SJSA1 (cell line): ENCODE measurements at places on chromosomes 11 and 22. TPM values are rescaled to one million over a fixed set of nuclear protein-coding genes. Genes with fewer than 3 reads are reported as not detected.

GRCh38 chr11:124793466-124794278, 6.5 kb downstream of the MSANTD2 start:
- H3K4me1 ChIP-seq, result peaks cover 4% of the 10 kb centered on the region
- no peak overlapping the region for H3K4me3 ChIP-seq
- H3K27me3 ChIP-seq, result no peaks in the 10 kb centered on the region
- peak; percentile 12 for DNase-seq
- H3K27ac ChIP-seq, result no peak overlapping the region

GRCh38 chr11:111719379-111719778, 46.8 kb downstream of the PPP2R1B start:
- no peaks in the 10 kb centered on the region for H3K27me3 ChIP-seq
- H3K36me3 ChIP-seq, result peaks cover 35% of the 10 kb centered on the region
- H3K27ac ChIP-seq, result no peak overlapping the region
- no peak overlapping the region for H3K4me3 ChIP-seq
- peaks cover 21% of the 10 kb centered on the region for H3K4me1 ChIP-seq

GRCh38 chr11:86537541-86538222, 134.7 kb downstream of the ME3 start:
- no peaks in the 10 kb centered on the region for H3K36me3 ChIP-seq
- H3K27me3 ChIP-seq, result no peaks in the 10 kb centered on the region
- no peak for DNase-seq
- no peak overlapping the region for H3K4me3 ChIP-seq

DNA sequence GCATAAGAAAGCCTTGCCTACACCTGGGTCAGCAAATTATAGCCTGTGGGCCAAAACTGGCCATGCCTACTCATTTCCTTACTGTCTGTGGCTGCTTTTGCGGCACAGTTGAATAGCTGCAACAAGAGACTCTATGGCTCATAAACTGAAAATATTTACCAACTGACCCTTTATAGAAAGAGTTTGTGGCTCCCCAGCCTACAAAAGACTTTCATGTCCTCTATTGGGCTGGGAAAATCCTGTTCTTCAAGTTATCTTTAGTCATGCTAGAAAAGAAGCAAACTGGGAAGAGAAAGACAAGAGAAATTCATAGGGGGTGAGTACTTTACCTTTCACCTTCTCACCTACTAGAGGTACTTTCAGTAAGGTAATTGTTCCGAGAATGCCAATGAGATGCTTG, 175.1 kb downstream of the SWAP70 start:
- no peaks in the 10 kb centered on the region for H3K27me3 ChIP-seq
- no peak for DNase-seq
- H3K27ac ChIP-seq, result no peak overlapping the region
- H3K4me1 ChIP-seq, result peaks cover 4% of the 10 kb centered on the region; the same call in 1 of the 2 replicates

DNA sequence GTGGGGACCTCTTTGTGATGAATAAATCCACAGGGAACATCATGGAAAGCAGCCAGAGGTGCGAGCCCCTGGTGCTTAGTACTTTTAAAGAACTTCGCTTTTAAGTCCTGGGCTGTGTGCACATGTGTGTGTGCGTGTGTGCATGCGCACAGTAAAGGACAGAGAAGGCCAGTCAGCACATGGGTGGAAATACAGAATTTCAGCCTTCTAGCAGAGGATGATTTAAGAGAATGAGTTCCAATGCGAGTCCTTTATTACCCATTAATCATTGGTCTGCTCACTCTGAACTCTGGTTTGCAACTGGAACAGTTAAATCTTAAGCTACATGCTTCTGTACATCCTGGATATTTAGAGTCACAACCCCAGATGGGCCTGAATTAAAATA, 18.9 kb downstream of the TEAD1 start:
- peak overlapping the region; percentile 72 for H3K27ac ChIP-seq
- peaks cover 61% of the 10 kb centered on the region for H3K4me1 ChIP-seq
- peaks cover 14% of the 10 kb centered on the region for H3K36me3 ChIP-seq
- H3K27me3 ChIP-seq, result no peaks in the 10 kb centered on the region

DNA sequence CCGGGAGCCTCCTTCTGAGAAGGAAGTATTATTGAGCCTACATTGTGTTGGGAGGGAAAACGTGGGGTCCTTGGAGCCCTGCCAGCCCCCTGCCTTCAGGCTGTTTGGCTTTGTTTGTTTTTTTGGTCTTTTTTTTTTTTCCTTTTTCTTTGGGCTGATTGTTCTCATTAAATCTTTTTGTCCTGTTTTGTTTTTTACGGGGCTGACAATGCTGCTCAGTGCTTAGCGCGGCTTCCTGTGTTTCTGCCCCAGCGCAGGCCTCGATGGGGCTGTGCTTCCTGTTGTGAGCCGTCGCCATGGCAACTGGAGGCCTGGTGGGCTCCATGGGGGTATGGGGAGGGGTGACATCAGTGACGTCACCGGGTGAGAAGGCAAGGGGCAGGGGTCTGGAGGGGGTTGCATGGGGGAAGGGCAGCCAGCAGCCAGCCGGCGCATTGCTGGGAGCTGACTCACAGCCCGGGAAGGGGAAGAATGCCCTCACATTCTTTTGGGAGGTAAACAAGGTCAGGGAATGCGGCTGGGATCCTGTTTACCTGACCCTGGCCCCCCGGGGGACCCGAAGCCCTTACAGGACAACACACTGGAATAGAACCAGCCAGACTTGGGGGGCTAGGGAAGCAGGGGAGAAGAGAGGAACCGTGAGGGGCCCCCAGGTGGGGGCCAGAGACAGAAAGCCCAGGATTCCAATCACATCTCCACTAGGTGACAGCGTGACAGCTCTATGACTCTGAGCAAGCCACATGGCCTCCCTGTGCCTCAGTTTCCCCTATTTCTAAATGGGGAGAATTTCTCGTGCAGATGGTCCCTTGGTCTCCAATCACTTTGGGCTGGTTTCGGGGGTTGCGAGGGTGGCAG, 22.2 kb upstream of the CBX7 start:
- peak; percentile 100 for DNase-seq
- H3K27me3 ChIP-seq, result no peaks in the 10 kb centered on the region
- peaks cover 66% of the 10 kb centered on the region for H3K4me1 ChIP-seq
- no peaks in the 10 kb centered on the region for H3K36me3 ChIP-seq
- H3K27ac ChIP-seq, result peak overlapping the region; percentile 96

DNA sequence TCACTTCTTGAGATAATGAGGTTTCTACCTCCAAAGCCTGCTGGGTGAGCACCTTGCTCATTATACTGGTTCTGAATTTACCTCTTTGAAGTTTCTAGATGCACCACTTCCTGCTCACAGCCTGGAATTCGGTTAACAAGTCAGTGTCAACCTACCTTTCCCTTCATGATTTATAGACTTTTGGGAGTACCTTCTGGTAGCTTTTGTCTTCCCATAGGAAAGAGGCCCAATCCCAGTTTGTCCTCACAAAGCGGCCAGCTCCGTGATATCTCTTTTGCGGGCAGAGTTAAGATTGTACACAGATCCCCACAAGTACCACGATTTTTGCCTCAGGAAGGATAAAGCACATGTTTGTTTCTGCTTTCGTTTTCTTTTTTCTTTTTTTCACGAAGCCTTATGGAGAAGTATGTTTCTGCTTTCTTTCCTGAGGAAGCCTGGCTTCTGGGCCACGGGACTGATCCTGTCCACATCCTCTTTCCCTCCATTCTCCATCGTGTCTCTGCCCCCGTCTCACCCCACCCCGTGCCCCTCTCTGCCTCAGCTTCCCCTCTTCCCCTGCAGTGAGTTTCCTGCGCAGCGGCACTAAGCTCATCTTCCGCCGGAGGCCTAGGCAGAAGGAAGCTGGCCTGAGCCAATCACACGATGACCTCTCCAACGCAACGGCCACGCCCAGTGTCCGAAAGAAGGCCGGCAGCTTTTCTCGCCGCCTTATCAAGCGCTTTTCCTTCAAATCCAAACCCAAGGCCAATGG, 5.7 kb upstream of the HINFP start:
- H3K4me1 ChIP-seq, result peaks cover 4% of the 10 kb centered on the region
- no peaks in the 10 kb centered on the region for H3K27me3 ChIP-seq
- H3K4me3 ChIP-seq, result no peak overlapping the region
- no peak overlapping the region for H3K27ac ChIP-seq
- DNase-seq, result no peak
- no peaks in the 10 kb centered on the region for H3K36me3 ChIP-seq

DNA sequence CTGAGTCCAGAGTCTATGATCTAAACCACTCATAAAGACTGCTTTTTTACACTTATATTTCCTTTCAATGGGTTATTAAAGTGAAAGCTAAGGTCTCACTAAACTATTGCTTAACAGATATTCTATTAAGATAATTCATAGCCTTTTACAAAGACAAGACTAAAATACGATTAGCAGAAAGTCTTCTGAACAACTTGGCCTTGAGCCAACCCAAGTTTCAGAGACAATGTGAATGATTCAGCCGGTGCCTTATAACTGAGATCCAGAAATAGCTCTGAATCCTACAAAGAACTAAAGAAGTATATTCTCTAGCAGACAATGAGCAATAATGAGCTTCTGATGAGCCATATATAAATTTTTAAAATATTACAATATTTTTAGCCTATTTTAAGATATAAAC, 41.5 kb upstream of the CARD18 start:
- no peaks in the 10 kb centered on the region for H3K27me3 ChIP-seq
- H3K27ac ChIP-seq, result no peak overlapping the region
- H3K36me3 ChIP-seq, result no peaks in the 10 kb centered on the region
- no peak overlapping the region for H3K4me3 ChIP-seq

GRCh38 chr11:9264316-9265210, 587 bp downstream of the DENND5A start:
- peaks cover 5% of the 10 kb centered on the region for H3K4me1 ChIP-seq
- H3K27me3 ChIP-seq, result no peaks in the 10 kb centered on the region
- peak overlapping the region; percentile 81 for H3K27ac ChIP-seq
- peak overlapping the region; percentile 76 for H3K4me3 ChIP-seq
- peak; percentile 49 for DNase-seq

- H3K27me3 ChIP-seq, result no peaks in the 10 kb centered on the region
- H3K27ac ChIP-seq, result no peak overlapping the region
- no peak for DNase-seq
- no peaks in the 10 kb centered on the region for H3K36me3 ChIP-seq
- H3K4me3 ChIP-seq, result no peak overlapping the region
- no peaks in the 10 kb centered on the region; the same call in 1 of the 2 replicates for H3K4me1 ChIP-seq
These were observed 57.3 kb downstream of the C11orf91 start for GRCh38 chr11:33643167-33643824.

DNA sequence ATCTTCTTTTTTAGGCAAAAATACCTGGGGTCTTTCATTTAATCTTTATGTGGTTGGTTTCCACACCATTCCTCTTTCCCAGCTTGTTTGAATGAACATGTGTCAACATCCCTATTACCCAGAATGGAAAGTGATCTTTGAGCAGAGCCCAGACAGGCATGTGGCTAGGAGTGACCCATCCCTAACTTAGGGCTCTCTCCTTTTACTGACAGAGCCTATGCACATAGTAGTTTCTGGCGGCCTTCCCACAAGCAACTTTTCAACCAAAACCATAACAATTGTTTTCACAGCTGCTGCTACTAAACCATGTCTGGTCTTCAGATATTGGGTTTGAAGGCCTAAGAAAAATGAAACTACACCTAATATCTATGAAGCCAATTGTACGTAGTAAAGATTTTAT, 107.5 kb downstream of the TENM4 start:
- no peaks in the 10 kb centered on the region for H3K27me3 ChIP-seq
- no peak overlapping the region for H3K4me3 ChIP-seq
- H3K27ac ChIP-seq, result no peak overlapping the region
- H3K4me1 ChIP-seq, result no peaks in the 10 kb centered on the region
- DNase-seq, result no peak
- H3K36me3 ChIP-seq, result no peaks in the 10 kb centered on the region

DNA sequence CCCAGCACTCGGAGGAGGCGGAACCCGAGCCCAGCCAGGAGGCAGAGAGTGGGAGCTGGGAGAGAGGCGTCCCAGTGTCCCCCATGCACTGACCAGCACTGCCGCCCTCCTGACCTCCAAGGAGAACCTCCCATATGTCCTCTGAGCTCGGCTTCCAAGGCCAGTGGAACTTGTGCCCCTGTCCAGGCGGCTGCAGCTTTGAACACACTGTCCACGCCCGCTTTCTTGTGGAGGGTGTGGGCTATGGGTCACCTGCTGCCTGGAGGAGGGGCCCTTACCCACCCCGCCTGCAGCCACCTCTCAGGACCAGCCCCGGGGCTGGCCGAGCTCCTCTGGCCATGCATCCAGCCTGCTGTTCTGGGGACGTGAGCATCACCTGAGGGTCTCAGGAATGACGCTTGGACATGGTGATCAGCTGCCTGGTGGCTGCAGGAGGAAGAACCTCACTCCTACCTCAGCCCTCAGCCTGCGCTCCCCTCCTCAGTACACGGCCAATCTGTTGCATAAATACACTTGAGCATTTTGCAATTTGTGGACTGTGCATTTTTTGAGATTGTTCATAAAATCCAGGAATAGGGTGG, 22.2 kb upstream of the MUC5B start:
- no peak for DNase-seq
- no peak overlapping the region for H3K4me3 ChIP-seq
- H3K36me3 ChIP-seq, result no peaks in the 10 kb centered on the region
- no peaks in the 10 kb centered on the region for H3K27me3 ChIP-seq

DNA sequence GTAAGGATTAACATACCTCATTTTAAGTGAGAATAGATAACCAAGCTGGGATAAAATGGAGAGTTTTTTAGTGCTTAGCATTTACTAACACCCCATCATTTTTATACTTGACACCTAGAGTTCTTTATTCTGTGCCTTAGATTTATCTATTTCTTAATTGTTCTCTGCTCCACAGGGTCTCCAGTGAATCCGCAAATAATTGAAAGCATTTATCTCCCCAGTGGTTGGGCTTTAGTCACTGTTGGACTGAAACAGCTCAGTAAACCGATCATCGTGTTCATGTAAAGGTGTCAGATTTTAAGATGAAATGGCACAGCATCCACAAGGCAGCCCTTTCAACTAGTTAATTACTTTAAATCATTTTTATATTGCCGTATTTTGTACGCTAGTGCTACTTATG, 17.8 kb upstream of the GRIA4 start:
- H3K4me1 ChIP-seq, result peaks cover 4% of the 10 kb centered on the region; the same call in 1 of the 2 replicates
- no peak overlapping the region for H3K27ac ChIP-seq
- H3K27me3 ChIP-seq, result no peaks in the 10 kb centered on the region
- H3K4me3 ChIP-seq, result no peak overlapping the region
- no peaks in the 10 kb centered on the region for H3K36me3 ChIP-seq

DNA sequence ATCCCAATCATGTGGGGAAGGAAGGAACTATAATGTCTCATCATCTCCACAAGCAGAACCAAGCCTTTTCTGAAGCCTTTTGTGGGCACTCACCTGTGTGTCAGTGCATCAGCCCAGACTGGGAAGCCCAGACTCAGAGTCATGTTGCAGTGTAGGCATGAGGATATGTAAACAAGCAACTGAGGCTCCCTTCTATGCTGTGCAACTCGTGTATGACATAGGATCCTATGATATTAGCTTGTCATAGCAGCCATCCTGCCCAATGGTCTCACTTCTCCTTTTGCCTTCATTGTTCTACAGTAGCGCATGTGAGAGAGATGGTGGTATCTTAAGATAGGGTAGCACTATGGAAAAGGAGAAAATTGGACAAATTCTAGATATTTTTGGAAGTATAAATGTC, 103.4 kb upstream of the OLFML1 start:
- no peaks in the 10 kb centered on the region for H3K27me3 ChIP-seq
- no peak overlapping the region for H3K4me3 ChIP-seq
- no peak overlapping the region for H3K27ac ChIP-seq
- DNase-seq, result no peak
- no peaks in the 10 kb centered on the region; the same call in 1 of the 2 replicates for H3K4me1 ChIP-seq
- no peaks in the 10 kb centered on the region for H3K36me3 ChIP-seq

- H3K36me3 ChIP-seq, result peaks cover 6% of the 10 kb centered on the region
- H3K27me3 ChIP-seq, result no peaks in the 10 kb centered on the region
- H3K4me1 ChIP-seq, result peaks cover 38% of the 10 kb centered on the region
- DNase-seq, result peak; percentile 77
- peak within 1 kb of the TSS; percentile 98 for H3K27ac ChIP-seq
- H3K4me3 ChIP-seq, result peak within 1 kb of the TSS; percentile 92
These were observed at the start of gene DENND6B for GRCh38 chr22:50326956-50327710. Gene DENND6B (minus strand): TSS chr22:50327012. CDS start chr22:50326988, 24 bp downstream.

Gene HTR3A
- not detected in 2 replicates for total RNA-seq

Gene CRYBA4
- not detected in 2 replicates for total RNA-seq

Gene PIH1D2
- 0.19 and 2.6 TPM in 2 replicates for total RNA-seq

Gene PHF5A
- total RNA-seq, result 80.7 and 87.9 TPM in 2 replicates

Gene TRIM29
- total RNA-seq, result not detected in 2 replicates

Gene MRGPRD
- not detected in 2 replicates for total RNA-seq
